ENCODE measurements at places on chromosomes 7 and 10. TPM values are rescaled to one million over a fixed set of nuclear protein-coding genes. Genes with fewer than 3 reads are reported as not detected.

- H3K36me3 ChIP-seq = peaks cover 4% of the 10 kb centered on the region
- H3K4me3 ChIP-seq = no peak overlapping the region
- H3K27ac ChIP-seq = no peak overlapping the region
Measured at GRCh38 chr10:79406683-79407422, 38.6 kb downstream of the ZCCHC24 start.

GRCh38 chr10:60914690-60915141 lies 29.3 kb downstream of the RHOBTB1 start:
- no peak overlapping the region for H3K27ac ChIP-seq
- no peak for DNase-seq

DNA sequence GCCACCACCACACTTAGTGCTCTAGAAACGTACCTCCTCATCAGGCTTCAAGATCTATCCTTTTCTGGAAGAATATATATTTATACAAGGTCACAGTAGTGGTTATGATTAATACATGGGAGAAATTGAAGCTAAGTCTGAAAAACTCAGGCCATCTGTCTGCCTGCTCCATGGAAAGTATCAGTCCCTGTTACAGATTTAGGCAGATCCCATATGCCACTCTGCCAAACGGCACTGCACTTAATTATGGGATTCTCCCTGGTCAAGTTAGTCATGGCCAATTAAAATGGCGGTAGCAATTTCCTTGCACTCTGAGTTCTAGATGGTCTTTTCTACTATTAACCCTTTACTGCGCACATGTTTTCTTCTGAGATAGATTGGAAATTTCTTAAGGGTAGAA lies 740.0 kb downstream of the SUGCT start:
- H3K4me1 ChIP-seq = peaks cover 4% of the 10 kb centered on the region
- no peak for DNase-seq
- no peak overlapping the region for H3K4me3 ChIP-seq
- no peak overlapping the region for H3K27ac ChIP-seq

- no peak overlapping the region for H3K4me3 ChIP-seq
- H3K27me3 ChIP-seq = no peaks in the 10 kb centered on the region
Measured at GRCh38 chr10:79417266-79417665, 28.2 kb downstream of the ZCCHC24 start.

DNA sequence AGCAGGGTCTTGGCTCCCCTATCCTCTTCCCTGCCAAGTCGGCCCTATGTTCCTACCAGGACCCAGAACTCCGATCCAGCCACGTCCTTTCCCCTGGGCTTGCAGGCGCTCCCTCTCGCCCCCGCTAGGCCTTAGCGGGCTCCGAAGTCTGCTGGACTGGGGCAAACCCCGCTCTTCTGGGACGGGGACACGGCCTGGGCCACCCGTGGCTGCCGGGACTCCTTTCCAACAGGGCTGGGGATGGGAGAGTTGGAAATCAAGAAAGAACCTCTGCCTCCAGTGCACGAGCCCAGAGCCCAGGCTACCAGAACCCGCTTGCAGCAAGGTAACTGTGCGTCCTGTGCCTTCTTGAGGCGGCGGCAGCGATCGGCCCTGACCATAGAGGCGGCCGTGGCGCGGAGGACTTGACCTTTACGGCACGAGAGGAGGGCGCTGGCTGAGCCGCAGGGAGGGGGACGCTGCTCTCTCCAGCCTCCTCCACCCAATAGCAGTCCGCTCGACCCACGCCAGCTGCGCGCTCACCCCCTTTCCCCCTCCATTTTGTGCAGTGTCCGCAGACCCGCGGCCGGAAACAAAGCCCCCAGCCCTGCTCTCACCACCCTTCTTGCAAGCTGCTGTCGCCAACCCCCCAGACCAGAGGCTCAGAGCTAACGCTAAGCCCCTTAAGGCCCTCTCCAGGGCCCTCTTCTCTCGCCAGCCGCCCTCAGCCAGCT lies 7.0 kb upstream of the HOXA11 start:
- peaks cover 7% of the 10 kb centered on the region for H3K4me1 ChIP-seq
- peak overlapping the region; percentile 36 for H3K4me3 ChIP-seq
- peaks cover 98% of the 10 kb centered on the region for H3K27me3 ChIP-seq
- H3K36me3 ChIP-seq = no peaks in the 10 kb centered on the region
- H3K27ac ChIP-seq = no peak overlapping the region
- DNase-seq = no peak

GRCh38 chr7:157520249-157520648 lies 183.4 kb downstream of the DNAJB6 start:
- no peaks in the 10 kb centered on the region for H3K36me3 ChIP-seq
- peak; percentile 53 for DNase-seq
- no peak overlapping the region for H3K27ac ChIP-seq
- H3K27me3 ChIP-seq = peaks cover 2% of the 10 kb centered on the region

- H3K36me3 ChIP-seq = no peaks in the 10 kb centered on the region
- no peaks in the 10 kb centered on the region for H3K27me3 ChIP-seq
- no peaks in the 10 kb centered on the region for H3K4me1 ChIP-seq
- no peak overlapping the region for H3K27ac ChIP-seq
- H3K4me3 ChIP-seq = no peak overlapping the region
- no peak for DNase-seq
Measured at GRCh38 chr7:137539111-137539715, 195.7 kb upstream of the PTN start.

DNA sequence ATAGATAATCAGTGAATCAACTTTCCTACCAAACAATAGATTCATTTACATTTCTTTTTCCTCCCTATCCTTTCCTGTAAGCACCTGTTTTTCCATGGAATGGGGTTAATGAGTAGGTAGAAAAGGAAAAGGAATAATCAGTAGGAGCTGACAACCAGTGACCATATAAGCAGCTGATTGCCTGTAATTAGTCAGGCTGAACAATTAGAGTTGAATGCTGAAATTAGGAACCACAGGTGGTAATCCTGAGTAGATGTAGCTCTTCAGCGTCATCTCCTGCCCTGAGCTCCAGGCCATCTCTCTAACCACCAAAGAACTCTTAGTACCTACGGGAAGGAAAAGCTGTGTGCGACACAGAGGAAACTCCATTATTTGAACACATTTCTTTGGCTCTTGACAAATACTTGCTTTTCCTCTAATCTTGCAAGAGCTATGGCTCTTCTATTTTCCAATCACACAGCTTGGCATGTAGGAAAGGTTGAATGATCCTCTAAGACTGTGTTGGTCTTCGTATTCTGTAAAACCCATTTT lies 63.8 kb downstream of the KLHDC10 start:
- H3K36me3 ChIP-seq = peaks cover 44% of the 10 kb centered on the region
- no peaks in the 10 kb centered on the region for H3K27me3 ChIP-seq

DNA sequence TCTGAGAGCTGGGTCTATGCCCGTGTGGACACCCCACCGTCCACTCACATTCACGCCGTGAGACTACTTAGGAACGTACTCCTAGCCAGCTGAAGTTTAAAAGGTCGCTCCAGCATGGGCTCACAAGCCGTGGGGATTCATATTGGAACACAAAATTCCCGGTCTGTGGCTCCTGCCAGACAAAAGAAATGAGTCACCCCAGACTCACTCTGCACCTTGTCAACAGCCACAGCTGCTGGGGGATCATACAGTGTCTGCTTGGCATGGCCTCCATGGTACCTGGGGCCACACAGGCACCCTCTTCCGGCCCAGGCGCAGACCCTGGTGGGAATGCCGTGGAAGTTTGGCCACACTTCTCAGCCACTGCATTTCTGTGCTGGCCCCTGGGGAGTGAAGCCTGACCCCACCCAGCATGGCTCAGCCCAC lies 228.4 kb downstream of the DNAJB6 start:
- H3K4me1 ChIP-seq = peaks cover 20% of the 10 kb centered on the region
- H3K4me3 ChIP-seq = no peak overlapping the region
- H3K36me3 ChIP-seq = peaks cover 4% of the 10 kb centered on the region
- DNase-seq = no peak
- H3K27me3 ChIP-seq = no peaks in the 10 kb centered on the region

DNA sequence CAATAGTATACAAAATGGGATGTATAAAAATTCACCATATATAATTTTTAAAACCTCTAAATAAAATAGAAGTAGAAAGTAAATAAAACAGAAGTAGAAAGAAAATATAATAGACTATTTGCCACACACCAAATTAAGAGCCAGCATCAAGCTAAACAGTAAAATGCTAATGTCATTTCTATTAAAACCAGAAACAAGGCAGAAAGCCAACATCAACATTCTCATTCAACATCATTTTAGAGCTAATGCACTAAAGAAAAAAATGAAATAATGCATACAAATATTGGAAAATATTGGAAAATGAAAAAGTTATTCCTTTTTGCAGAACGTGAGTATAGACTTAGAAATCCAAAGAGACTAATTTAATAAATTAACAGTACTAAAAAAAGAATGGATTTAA lies 23.4 kb upstream of the RELN start:
- H3K36me3 ChIP-seq = no peaks in the 10 kb centered on the region
- H3K27me3 ChIP-seq = peaks cover 3% of the 10 kb centered on the region
- H3K27ac ChIP-seq = no peak overlapping the region
- no peak overlapping the region for H3K4me3 ChIP-seq
- DNase-seq = no peak
- H3K4me1 ChIP-seq = no peaks in the 10 kb centered on the region

DNA sequence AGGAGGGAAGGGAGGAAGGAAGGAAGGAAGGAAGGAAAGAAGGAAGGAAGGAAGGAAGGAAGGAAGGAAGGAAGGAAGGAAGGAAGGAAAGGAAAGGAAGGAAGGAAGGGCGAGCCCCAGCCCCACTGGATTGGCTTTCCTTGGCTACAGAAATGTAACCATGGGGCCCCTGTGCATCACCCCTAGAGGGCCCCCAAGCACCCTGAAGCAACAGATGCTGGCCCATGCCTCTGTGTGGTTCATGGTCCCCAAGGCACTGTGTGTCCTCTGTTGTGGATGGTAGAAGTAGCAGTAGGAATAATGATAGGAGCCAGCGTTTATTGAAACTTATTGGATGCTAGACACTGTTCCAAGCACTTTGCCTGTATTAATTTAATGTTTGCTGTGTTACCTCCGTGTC lies 116.6 kb upstream of the MACROH2A2 start:
- peaks cover 3% of the 10 kb centered on the region for H3K27me3 ChIP-seq
- H3K36me3 ChIP-seq = no peaks in the 10 kb centered on the region
- H3K27ac ChIP-seq = no peak overlapping the region

GRCh38 chr7:19480383-19480782 lies 228.5 kb downstream of the POLR1F start:
- H3K36me3 ChIP-seq = no peaks in the 10 kb centered on the region
- H3K27ac ChIP-seq = no peak overlapping the region
- H3K27me3 ChIP-seq = no peaks in the 10 kb centered on the region
- DNase-seq = no peak
- no peak overlapping the region for H3K4me3 ChIP-seq
- H3K4me1 ChIP-seq = no peaks in the 10 kb centered on the region

DNA sequence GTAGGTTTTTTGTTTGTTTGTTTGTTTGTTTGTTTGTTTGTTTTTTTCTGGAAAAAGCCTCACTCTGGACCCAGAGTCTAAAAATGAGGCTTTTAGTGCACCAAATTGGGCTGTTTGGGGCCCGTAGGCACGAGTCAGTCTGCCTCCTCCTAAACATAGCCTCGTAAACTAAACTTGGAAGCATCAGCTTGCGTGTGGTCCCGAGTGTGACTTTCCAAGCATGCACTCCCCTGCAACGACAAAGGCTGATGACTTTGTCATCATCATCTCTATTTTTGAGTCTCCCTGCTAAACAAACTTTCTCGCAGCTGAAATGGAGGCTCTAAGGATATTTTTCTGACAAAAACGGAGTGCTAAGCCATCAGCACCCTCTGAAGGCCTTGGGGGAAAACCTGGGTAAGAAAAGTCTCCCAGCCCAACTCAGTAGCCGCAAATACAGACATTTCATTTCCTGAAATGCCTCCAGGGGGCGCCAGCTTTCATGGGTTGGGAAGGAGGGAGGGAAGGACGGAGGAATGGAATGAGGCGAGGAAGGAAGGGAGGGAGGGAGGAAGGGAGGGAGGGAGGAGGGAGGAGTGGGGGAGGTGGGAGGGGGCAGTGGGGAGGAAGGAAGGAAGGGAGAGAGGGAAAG lies 245.9 kb downstream of the KCNMA1 start:
- no peak overlapping the region for H3K4me3 ChIP-seq
- H3K4me1 ChIP-seq = peaks cover 29% of the 10 kb centered on the region
- H3K27ac ChIP-seq = no peak overlapping the region
- H3K36me3 ChIP-seq = no peaks in the 10 kb centered on the region
- no peak for DNase-seq

DNA sequence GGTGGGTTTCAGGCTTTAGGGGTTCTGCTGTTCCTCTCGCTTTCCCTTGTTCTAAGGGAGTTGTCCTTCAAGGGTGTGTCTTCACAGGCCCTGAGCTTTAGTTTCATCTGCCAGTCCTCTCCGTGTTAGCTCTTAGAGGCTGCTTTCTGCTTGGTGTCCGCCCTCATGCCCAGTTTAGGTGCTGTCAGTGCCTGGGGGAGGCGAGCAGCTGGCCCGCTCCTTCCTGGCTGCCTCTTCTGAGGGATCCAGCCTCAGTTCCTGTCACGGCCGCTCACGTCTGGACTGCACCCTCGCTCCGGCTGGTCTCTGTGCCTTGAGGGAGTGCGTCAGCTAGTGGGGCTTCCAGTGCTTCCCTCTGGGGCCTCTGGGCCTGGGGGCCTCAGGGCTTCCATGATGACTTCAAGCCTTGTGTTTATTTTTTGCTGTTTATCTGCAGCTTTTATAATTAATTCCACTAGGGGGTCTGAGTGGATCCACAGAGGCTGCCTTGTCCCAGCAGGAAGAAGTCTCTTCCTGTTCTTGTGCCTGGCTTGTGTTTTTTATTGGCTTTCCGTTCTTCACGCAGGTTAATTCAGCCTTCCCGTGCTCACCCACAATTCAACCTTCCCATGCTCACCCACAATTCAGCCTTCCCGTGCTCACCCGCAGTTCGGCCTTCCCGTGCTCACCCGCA lies 33.0 kb downstream of the WDR37 start:
- no peaks in the 10 kb centered on the region for H3K27me3 ChIP-seq
- peaks cover 3% of the 10 kb centered on the region for H3K4me1 ChIP-seq
- no peak for DNase-seq
- no peak overlapping the region for H3K4me3 ChIP-seq
- H3K27ac ChIP-seq = no peak overlapping the region

- no peak for DNase-seq
- no peaks in the 10 kb centered on the region for H3K4me1 ChIP-seq
- H3K27me3 ChIP-seq = no peaks in the 10 kb centered on the region
- H3K36me3 ChIP-seq = no peaks in the 10 kb centered on the region
- H3K27ac ChIP-seq = no peak overlapping the region
Measured at GRCh38 chr10:18303851-18304801, 163.9 kb downstream of the CACNB2 start.

IGF2BP3 gene
- total RNA-seq = 99.3 TPM

PON1 gene
- total RNA-seq = 3.0 TPM

CYP2C18 gene
- 1.8 TPM for total RNA-seq

FAM221A gene
- total RNA-seq = 11.7 TPM

CROT gene
- total RNA-seq = 21.9 TPM

PROSER2 gene
- total RNA-seq = 6.7 TPM

TNS3 gene
- 48.8 TPM for total RNA-seq

PLXNA4 gene
- 13.6 TPM for total RNA-seq

All from type B pancreatic cell (in vitro differentiated cells).